Activated T-cell treated with anti-CD3 and anti-CD28 coated beads, Interleukin-2, amount 50 U/mL, for 72 hours (primary cell): ENCODE measurements at places on chromosomes 7 and 10.

GRCh38 chr10:1375346-1376170 lies 319.4 kb downstream of the WDR37 start:
- H3K27me3 ChIP-seq: peaks cover 39% of the 10 kb centered on the region
- no peak for DNase-seq
- H3K4me3 ChIP-seq: no peak overlapping the region

GRCh38 chr7:133234961-133235875 lies 17.7 kb upstream of the EXOC4 start:
- no peaks in the 10 kb centered on the region for H3K4me1 ChIP-seq
- no peaks in the 10 kb centered on the region for H3K36me3 ChIP-seq
- no peak for DNase-seq
- H3K27me3 ChIP-seq: peaks cover 14% of the 10 kb centered on the region

DNA sequence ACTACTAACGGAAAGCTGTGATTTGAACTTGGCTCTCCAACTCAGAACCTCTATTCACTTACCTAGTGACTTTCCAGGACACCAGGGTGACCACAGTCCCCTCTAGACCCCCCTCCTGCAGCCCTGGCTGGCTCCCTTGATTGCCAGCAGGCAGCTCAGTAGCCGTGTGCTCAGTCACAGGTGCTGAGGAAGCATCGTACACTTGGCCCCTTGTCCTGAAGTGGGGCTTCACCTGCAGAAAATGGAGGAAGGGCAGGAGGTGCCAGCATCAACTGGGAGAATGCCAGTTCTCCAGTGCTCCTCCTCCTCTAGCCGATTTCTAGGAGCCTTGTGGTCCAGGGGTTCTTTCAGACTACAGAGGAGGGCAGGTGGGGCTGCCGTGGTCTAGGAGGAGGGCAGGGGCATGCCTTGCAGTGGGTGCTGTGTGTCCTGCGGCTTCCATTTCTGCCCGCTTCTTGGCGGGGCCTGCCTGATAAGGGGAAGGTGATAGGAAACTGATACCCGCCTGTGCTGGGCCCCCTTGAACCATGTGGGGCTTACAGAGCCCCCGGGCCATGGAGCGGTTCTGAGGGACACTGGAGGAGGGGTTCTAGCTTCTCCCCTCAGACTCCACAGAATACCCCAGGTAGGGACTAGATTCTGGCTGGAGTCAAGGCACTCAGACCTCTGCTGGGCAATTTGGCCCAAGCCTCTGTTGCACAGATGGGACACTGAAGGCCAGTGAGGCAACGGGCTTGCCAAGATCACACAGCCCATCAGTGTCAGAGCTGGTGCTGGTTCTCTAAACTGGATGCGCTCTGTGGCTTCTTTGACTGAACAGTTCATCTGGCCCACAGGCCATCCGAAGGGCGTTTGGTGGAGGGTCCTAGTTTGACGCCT lies 14.0 kb downstream of the FAM241B start:
- no peak for DNase-seq
- no peaks in the 10 kb centered on the region for H3K36me3 ChIP-seq
- no peaks in the 10 kb centered on the region for H3K4me1 ChIP-seq
- no peak overlapping the region for H3K4me3 ChIP-seq
- H3K27ac ChIP-seq: no peak overlapping the region

DNA sequence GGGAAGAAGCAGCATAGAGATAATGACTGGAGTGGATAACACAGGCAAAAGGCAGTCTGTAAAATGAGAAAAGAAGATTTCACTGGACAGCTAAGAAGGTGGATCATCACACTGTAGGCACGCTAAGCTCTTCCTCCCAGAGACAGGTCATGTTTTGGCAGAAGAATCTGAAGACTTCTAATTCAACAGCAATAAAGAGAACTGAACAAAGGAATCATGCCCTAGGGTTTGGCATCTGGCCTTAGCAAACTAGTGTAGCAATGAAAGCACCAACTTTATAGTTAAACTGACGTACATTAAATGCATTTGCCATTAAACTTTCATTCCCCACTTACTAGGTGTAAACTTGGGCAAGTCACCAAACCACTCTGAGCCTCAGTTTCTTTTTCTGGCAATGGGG lies 84.4 kb upstream of the SEM1 start:
- no peaks in the 10 kb centered on the region for H3K4me1 ChIP-seq
- no peak for DNase-seq
- no peak overlapping the region for H3K27ac ChIP-seq
- H3K36me3 ChIP-seq: no peaks in the 10 kb centered on the region
- no peak overlapping the region for H3K4me3 ChIP-seq
